ENCODE measurements at places on chromosomes 3 and 15.

DNA sequence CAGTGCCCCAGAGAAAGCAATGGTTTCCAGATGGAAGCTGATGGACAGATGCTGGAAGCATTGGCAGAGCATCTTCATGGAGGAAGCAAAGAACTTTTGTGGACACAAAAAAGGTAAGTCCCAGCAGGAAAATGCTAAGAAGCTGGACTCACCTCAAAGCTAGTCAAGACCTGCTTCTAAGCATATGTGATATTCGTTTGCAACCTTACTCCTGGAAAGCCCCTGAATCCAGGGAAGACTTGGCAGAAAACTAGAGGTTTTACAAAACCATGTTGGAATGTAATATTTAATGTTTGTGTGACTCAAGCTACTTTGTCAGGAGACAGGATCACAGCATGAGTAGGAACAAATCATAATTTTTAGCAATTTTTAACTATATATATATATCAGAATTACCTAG is 288.2 kb downstream of the BCHE start:
- DNase-seq, result no peak

- no peak for DNase-seq
These were observed 27.0 kb downstream of the CCNL1 start for GRCh38 chr3:157132936-157133335.

- no peak for DNase-seq
These were observed 3.2 kb downstream of the SEMA7A start for GRCh38 chr15:74430510-74430951.

DNA sequence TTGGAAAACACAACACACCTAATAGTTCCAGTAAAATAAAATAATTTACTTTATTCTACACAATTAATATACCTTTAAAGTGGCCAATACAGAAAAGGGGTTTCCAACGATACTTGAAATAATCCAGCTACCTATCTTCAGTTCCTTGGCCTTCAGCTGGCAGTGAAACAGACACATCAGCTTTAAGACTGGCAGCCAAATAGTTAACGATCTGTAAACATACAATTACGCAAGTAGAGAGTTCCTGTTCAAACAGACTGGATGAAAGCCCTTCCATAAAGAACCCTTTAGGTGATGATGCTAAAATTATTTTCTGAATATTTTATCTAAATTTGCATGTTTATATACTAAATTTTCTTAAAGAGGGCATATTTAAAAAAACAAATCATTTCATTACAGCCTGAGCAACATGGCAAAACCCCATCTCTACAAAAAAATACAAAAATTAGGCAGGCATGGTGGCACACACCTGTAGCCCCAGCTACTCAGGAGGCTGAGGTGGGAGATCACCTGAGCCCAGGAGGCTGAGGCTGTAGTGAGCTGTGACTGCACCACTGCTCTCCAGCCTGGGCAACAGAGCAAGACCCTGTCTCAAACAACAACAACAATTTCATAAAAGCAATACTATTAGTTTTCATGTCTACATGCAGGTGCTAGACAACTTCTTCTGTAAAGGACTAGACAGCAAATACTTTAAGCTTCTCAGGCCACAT is 12.9 kb downstream of the DYNC1LI1 start:
- DNase-seq, result no peak

DNA sequence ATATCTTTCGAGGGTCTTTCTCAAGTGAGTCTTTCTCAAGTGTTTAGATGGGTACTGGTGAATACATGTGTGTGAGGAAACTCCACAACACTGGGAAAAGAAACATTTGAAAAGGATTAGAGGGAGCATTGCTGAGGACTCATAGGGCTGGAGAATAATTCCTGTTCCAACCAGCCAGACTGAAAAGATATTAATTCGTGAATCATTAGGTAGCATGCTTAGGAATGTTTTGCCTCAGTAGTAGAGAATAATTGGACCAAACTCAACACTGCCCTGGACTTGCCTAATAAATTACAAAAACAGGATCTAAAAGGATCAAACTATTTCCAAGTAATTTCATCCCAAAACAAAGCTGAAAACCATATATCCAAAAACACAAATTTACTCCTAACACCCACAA is 17.3 kb downstream of the PP2D1 start:
- DNase-seq, result no peak

- DNase-seq, result no peak
These were observed 220.0 kb upstream of the UBE2E2 start for GRCh38 chr3:22982981-22983587.

GRCh38 chr3:124363476-124363875 is 366.8 kb upstream of the UMPS start:
- DNase-seq, result peak; percentile 20

GRCh38 chr15:74170071-74170844 is 3.3 kb upstream of the ISLR start:
- DNase-seq, result no peak

DNA sequence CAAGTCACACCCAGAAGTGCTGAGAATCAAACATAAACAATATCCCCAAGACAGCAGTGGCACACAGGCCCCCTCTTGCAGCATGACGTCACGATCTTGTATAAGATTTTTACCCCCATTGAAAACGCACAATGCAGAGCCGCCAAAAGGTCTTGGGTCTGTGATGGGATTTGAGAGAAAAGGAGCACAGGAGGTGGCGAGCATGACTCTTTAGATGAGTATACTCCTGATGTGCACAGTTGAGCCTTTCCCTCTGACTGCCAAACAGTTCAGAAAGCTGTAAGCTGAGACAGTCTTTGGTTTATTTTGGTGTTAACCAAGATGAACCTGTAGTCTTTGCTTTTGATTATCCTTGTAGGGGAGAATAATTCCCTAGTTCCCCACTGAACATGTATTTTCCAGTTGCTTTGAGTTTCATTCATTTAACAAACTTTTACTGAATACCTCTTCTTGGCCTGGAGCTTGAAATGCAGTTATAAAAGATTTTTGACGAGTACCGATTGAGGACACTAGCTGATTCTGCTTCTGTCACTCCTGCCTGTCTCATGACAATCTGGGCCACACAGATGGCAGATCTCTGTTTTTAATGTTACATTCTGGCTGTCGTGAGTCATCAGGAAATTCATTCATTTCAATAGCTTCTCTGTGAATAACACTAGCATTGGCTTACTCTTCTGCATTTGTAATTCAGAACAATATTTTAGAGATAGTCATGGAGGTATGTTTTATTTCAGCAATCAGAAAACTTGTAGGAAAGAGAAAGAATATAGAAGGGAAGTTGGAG is 28.9 kb downstream of the CFAP91 start:
- no peak for DNase-seq

DNA sequence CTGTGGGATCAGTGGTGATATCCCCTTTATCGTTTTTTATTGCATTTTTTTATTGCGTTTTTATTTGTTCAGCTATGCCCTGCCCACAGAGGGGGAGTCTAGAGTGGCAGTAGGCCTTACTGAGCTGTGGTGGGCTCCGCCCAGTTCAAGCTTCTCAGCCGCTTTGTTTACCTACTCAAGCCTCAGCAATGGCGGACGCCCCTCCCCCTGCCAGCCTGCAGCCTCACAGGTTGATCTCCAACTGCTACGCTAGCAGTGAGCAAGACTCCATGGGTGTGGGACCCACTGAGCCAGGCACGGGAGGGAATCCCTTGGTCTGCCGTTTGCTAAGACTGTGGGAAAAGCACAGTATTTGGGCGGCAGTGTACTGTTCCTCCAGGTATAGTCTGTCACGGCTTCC is 500.6 kb upstream of the MCTP2 start:
- DNase-seq, result no peak

DNA sequence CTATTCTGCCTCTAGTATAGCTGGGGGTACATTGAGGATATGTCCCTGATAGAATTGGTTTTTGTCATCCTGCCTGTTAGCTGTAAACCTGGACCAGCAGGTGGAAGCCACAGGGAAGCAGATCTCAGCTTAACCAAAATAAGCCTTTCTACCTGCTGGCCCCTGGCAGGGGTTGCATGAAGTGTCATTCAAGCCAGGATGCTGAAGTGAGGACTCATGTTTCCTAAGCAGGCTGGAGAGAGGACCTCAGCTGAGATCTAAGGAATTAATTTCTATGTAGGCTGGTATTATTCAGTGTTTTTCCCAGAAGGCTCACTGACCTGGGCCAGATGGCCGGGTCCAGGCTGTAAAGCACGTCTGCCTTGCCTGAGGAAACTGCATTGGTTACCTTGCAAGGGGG is 128.9 kb downstream of the MEGF11 start:
- no peak for DNase-seq

- DNase-seq, result no peak
These were observed 28.9 kb upstream of the SNRPA1 start for GRCh38 chr15:101323793-101324523.

- DNase-seq, result no peak
These were observed 808.2 kb downstream of the SQOR start for GRCh38 chr15:46442901-46443590.

Measured in AG09309 (cell line).